ENCODE measurements at places on chromosomes 1 and 21.

DNA sequence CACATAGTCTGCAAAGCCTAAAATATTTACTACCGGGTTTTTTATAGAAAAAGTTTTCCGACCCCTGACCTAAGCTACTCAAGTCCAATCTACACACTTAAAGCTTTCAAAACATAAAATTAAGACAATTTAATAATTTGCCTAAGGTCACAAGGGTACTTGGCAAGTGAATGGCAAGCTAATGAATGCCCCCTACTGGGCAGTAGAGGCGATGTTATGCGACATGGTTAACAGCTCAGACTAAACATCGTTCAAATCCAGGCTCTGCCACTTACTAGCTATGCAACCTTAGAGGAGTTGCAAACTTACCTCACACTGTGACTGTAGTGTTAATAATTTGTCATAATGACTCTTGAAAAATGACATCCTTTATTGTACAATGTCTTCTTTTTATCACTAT, 317.2 kb upstream of the NFIA start:
- no peak for DNase-seq

GRCh38 chr1:30507401-30508174, 215.8 kb downstream of the MATN1 start:
- DNase-seq: no peak

GRCh38 chr1:111791776-111792175, 36.1 kb downstream of the DDX20 start:
- DNase-seq: no peak

DNA sequence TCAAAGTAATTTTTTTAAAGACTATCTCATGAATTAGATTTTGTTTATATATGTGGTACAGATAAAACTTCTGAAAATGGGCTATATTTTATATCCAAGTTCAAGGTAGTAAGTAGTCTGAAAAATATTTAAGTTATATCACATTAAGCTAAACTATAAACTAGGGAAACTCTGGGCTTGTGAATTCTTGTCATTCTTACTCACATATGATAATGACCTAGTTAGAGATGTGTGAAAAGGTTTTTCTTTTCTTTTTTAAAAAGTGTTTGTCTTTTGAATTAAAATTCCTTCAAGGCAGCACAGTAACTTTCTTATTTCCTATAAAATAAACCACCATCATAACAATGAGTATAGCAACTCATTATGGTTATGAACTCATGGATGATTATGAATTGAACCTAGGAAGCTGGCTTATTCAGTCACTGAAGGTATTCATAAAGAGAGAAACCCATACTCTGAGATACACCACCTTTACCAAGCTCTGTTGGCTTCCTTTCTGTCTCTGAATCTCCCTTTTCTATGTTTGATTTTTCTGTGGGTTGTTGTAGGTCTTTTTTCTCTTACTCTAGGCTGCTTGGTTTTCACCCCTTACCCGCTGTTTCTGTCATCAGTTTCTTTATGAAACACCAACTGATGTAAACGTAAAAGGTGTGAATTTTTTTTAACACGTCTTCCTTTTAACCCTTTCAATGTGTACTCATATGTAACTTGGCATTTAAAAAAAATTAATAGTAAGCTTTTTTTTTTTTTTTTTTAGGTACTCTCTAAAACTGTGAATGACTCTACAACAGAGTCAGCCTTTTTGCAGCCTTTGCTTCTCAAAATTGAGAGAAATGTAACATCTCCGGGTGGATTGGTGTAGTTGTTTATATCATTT, 25.2 kb downstream of the IL12RB2 start:
- no peak for DNase-seq

- no peak for DNase-seq
Observed at GRCh38 chr1:227709451-227709850, 25.7 kb downstream of the JMJD4 start.

GRCh38 chr1:10943041-10943440, 69.4 kb upstream of the TARDBP start:
- no peak for DNase-seq

- no peak for DNase-seq
Observed at GRCh38 chr1:108742253-108742652, 4.2 kb upstream of the STXBP3 start.

GRCh38 chr1:17255336-17255735, 6.4 kb downstream of the PADI3 start:
- no peak for DNase-seq

DNA sequence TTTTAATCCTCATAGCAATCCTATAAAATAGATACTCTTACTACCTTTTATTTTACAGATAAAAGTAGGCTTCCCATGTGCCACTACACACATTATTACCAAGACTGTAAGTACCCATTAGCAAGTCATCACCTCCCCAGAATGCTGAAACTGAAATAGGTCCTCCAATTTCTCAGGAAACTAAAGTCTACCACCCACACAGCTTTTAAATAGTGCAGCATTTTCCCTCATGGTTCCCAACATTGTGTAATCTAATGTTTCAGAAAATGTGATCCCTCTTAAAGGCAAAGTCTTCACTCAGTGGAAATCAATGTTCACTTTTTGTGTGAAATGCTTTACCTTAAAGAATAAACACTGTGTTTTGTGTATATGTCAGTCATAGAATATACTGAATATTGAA, 356.5 kb downstream of the GPATCH2 start:
- DNase-seq: no peak

DNA sequence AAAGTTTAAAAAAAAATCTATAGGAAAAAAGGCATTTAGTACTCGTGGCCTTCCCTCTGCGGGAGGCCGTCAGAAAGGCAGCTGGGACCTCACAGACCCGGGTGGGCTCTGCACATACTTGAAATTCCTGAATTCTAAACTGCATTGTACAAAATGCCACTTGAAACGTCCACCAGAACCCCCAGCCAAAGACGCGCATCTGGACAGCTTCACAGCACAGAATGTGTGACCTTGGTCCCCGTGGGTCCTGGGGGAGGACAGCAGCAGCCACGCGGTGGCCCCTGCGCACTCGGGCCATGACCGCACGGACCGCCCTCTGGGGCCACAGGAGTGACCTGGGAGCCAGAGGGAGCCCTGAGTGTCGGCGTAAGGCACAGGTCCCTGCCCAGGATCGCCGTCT, 20.6 kb upstream of the MRPS14 start:
- DNase-seq: no peak

All from SIG-M5 (cell line).